ENCODE measurements at places on chromosomes 11 and 22.

DNA sequence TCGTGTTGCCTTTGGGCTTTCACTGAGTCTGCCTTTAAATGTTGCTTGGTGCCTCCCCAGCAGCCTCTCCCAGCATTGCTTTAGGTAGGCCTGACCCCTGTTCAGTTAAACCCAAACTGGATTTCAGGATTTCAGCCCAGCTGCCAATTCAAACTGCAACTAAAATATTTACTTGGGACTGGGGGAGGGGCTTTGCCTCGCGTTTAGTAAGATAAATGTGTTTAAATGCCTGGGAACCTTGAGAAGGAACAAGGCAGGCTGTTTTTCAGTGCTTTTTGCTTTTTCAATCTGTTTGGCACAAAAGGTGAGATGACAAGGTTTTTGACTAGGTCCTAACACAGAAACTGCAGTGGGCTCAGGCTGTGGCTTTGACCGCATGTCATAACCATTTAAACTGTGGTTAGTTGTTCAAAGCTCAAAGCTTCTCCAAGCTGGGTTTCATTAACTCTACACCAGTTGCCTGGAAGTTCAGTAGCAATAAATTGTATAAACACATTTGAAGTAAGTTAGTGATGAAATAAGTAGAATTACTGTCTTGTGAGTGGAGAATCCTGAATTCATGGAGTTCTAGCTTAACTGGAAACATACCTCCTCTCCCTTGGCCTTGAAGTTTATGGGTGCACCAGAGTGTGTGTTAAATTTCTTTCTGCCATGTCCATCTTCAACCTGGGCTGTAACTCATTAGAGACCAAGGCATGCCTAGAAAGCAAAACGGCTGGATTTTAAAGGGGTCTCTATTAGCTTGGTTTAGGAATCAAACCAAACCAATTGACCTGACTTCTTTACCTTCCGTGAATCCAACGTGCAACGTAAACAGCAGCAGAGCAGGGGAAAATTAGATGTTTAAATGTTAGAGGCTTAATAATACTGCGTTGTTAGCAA, 3.6 kb downstream of the PKNOX2 start:
- no peak for DNase-seq

DNA sequence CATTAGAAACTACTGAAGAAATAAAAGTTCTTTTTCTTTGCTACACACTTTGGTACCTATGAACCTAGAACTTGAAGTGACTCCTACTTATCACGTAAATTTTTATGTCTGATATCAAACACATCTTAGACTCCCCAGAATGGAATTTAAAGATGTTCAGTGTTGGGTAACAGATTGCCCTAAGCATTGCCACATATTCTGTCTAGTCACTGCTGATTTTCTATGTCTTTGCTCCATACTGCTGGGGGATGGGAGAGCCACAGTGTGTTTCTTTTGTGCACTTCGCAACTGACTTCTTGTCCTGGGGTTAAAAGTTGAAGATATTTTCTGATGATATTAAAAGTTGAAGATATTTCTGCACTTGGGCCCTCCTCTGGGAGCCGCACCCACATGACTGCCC, 19.4 kb upstream of the MYO18B start:
- no peak for DNase-seq

DNA sequence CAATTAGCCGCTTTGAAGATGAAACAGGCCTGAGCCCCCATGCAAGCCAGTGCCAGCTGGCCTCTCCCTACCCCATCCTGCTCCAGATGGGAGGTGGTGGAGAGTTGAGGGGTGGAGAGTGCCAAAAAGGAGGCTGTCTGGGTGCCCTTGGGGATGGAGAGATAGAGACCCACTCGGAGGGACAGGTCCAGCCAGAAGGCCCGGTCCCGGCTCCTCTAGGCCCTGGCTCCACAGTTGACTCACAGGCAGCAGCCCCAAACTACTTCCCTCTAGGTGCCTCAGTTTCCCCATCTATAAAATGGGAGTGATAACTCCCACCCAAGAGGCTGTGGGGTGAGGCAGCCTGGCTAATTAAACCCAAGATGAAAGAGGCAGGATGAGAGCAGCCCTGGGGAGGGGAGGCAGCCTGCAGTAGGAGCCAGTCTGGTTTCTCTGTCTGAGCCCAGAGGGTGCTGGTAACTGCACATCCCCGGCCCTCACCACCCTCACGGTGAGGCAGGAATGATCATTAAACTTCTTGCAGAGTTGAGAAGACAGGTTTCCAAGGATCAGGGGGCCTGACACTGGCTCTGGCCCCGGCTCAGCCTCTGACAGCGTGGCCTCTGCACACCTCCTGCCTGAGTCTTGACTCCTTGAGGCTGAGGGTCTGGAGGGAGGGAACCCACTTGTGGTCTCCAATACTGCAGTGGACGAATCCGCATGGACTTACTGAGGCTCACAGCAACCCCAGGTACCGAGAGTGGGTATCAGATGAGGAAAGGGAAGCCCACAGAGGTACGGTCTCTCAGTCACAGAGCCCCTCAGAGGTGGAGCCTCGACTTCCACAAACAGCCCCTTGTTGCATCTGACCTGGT, 1.4 kb upstream of the AP5B1 start:
- no peak for DNase-seq

- no peak for DNase-seq
Measured at GRCh38 chr11:125494031-125494360, 2.1 kb downstream of the FEZ1 start.

DNA sequence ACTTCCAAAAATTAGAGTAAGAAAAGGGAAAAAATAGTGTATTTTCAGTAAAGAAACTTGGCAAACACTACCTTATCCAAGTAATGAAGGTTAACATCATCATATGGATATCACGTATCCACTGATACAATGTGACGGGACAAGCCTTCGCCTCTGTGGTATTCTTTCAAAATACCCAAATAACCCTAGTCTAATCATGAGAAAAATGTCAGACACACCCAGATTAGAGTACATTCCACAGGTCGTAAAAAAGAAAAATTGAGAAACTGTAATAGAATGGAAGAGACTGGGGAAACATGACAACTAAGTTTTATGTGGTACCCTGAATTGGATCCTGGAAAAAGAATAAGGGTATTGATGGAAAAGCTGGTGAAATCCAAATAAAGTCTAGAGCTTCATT, 48.9 kb downstream of the NARS2 start:
- no peak for DNase-seq

- no peak for DNase-seq
Measured at GRCh38 chr11:28621753-28622152, 513.6 kb downstream of the METTL15 start.
